ENCODE measurements at places on chromosomes 2 and 18. TPM values are rescaled to one million over a fixed set of nuclear protein-coding genes. Genes with fewer than 3 reads are reported as not detected.

NR4A2 gene
- 17.2 TPM for total RNA-seq

C2orf78 gene
- total RNA-seq = not detected

GEN1 gene
- total RNA-seq = 9.6 TPM

HOXD13 gene
- 15.7 TPM for total RNA-seq

TUBA4B gene
- total RNA-seq = not detected

NT5C1B gene
- not detected for total RNA-seq

PROM2 gene
- 70.5 TPM for total RNA-seq

All from vagina (tissue), 2 donors.